Endothelial cell of umbilical vein (primary cell): ENCODE measurements at places on chromosomes 7 and 10. TPM values are rescaled to one million over a fixed set of nuclear protein-coding genes. Genes with fewer than 3 reads are reported as not detected.
A peak's percentile ranks its signal among the peaks of the same experiment; 100 is the strongest.

The WEE2 gene
- not detected in 2 replicates for polyA plus RNA-seq

The HMX2 gene
- polyA plus RNA-seq = not detected in 2 replicates

DNA sequence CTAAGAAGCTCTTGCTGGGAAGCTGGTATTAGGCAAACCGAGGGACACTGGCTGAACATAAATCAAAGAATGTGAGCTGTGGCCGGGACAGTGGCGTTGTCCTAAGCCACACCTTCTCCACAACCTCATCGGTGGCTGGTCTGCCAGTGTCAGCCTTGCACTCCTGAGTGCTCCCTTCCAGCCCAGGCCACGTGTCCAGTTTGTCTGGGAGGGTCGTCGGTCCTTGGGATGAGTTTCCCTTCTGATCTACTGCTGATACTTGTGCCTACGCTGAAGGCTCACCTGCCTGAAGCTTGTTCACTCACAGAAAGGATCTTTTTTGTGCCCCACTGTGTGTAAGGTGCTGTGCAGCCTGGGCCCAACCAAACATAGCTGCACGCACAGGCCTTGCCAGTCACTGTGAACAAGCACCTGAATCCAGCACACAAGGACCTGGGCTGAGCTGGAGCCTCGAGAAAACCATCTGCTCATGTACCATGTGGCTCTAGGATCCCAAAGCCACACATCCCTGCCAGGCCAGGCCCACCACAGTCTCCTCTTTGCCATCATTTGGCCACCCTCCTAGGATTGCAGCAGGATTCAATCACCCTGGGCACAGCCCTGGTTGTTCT, 116.1 kb downstream of the PKD1L1 start:
- no peak for DNase-seq

DNA sequence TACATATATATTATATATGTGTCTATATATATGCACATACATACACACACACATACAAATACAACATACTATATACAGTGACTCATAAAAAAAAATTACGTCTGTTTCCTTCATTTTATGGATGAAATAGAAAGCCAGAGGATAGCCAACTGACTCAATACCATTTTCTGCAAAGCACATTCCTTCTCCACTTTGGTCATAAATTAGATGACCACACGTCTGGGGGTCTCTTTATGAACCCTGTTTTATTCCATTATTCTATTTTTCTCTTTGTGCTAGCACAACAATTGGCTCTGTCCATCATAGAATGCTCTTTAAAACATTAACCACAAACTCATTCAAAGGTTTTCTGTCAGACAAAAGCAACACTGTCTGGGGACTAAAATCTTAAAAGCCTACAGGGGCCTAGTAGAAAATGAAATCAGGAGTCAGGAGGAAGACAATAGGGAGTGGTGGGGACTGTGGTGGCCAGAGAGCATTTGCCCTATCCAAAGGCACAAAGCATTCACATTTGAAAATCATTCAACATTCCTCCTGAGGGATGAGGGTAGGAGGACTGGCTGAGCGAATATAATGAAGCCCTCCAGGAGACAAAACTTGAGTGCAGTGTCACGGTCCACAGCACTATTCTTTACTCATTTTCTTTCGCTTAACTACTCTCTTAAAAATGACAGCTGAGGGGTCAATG, 4.3 kb downstream of the CUBN start:
- no peak for DNase-seq

The TMEM176B gene
- polyA plus RNA-seq = 0.13 and 0.23 TPM in 2 replicates

The AASS gene
- 7.9 and 11.1 TPM in 2 replicates for polyA plus RNA-seq

- peak; percentile 79 for DNase-seq
These were observed 905.0 kb downstream of the LRMDA start for GRCh38 chr10:76336213-76336963.

DNA sequence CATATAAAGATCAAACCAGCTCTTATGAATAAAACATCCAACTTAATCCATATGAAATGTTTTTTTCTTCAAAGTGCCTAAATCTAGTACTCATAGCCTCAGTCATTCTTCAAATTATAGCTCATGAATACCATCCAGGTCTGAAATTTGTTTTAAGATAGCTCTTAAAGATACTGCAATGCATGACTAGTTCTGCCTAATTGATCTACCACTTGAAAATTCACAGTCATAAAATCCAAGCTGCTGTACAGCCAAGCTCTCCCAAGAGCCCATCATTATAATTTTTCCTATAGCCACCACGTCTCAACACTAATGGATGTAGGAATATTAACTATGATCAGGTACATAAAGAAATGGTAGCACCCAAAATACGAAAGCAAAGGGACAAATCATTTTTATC, 87.9 kb upstream of the RNF148 start:
- no peak for DNase-seq

The TMEM140 gene
- 17.9 and 21.9 TPM in 2 replicates for polyA plus RNA-seq

DNA sequence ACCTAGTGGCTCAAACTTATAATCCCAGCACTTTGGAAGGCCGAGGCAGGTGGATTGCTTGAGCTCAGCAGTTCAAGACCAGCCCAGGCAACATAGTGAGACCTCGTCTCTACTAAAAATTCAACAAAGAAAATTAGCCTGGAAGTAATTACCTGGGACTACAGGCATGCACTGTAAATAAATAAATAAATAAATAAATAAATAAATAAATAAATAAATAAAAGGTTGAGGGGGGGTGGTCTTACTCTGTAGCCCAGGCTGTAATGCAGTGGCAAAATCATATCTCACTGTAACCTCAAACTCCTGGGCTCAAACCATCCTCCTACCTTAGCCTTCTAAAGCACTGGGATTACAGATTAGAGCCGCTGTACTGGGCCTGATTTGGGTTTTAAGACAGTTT, 50.5 kb downstream of the RALA start:
- DNase-seq = no peak

- DNase-seq = no peak
These were observed 69.4 kb upstream of the PIP4K2A start for GRCh38 chr10:22783807-22784206.

- no peak for DNase-seq
These were observed 270.3 kb upstream of the DKK1 start for GRCh38 chr10:52043811-52044210.

The SNX10 gene
- 0.10 and 0.25 TPM in 2 replicates for polyA plus RNA-seq

GRCh38 chr10:117143103-117143823, 5.2 kb upstream of the VAX1 start:
- no peak for DNase-seq

The TFR2 gene
- 0.32 and 0.37 TPM in 2 replicates for polyA plus RNA-seq

DNA sequence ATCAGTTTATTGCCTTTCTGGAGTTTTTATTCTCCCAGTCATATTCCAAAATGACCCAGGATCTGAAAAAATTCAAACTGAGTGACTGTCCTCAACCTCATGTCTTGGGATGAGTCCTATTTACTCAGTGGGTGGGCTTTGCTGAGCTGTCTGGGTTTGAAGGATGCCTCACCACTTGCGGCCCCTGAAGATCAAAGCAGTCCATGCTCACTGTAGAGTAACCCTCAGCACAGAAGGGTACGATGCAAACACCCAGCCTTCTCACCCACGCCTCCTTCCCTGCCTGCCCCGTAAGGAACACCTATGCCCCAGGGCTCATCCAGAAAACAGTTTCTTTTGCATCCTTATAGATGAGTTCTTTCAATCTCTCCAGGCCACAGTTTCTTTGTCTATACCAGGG, 42.2 kb upstream of the GRB10 start:
- DNase-seq = no peak

- no peak for DNase-seq
These were observed 34.7 kb downstream of the ARL4A start for GRCh38 chr7:12722136-12722535.

GRCh38 chr10:7408291-7409044, 2.4 kb downstream of the SFMBT2 start:
- peak; percentile 16 for DNase-seq

The ZNF736 gene
- polyA plus RNA-seq = 1.2 TPM in 2 replicates

DNA sequence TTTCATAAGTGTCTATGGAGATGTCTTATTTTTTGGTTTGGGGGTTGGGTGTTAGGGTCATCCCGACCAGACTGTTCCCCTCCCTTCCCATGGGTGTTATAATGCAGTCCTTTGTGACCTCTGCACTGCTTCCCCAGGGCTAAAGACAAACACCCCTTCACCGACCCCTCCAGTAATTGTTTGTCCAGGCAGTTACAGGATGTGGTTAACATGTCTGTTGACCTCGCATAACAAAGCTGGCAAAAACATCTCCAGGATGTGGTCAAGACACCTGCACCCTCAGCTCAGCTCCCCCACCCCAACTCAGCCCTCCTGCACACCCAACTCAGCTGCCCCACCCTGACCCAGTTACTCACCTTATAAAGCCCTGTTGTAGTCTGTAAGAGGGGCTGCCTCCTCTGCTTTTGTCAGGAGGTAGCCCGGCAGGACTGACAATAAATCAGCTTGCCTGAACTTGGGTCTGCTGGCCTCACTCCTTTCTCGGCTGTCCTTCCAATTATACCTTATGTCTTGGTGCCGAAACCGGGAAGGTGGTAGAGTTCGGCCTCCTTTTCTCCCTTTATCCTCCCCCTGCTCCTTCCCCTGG, 102.2 kb downstream of the ZNF92 start:
- peak; percentile 65 for DNase-seq

DNA sequence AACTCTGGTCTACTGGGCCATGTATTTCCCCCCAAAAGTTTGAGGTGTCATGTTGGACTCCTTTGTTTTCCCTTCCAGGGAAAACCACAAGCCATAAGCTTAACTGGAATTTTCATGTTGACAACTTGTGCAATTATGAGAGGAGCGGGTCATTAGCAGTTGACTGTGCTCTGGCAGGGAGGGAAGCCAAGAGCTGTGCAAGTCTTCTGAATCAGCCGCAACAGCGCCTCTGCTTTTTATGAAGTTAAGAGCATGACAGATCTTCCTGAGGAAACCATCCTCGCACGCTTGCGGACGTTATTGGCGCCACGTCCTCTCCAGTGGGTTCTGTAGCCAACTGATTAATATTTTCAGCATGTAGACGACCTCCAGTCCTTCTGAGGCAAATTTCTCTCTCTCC, 148.7 kb upstream of the MKI67 start:
- no peak for DNase-seq

The FAM131B gene
- 1.6 and 1.8 TPM in 2 replicates for polyA plus RNA-seq

DNA sequence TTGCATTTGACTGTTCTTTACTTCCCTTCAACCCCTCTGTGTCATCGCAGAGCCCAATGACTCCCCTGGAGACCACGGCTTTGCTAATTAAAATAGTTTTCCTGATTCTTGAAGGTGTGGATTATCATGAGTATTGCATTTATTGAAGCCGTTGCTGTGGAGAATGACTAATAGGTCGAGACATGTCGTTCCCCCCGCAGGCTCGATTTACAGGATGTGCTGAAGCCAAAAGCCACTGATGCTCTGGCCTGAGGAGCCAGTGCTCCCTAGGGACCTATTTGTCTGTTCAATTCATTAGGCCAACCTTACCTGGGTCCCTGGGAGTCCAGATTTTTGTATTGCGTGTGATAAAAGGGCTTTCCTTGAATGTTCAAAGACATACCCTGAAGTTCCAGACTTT, 102.3 kb downstream of the NPTX2 start:
- DNase-seq = no peak

GRCh38 chr10:110893559-110894179, 21.9 kb downstream of the PDCD4 start:
- DNase-seq = peak; percentile 62

DNA sequence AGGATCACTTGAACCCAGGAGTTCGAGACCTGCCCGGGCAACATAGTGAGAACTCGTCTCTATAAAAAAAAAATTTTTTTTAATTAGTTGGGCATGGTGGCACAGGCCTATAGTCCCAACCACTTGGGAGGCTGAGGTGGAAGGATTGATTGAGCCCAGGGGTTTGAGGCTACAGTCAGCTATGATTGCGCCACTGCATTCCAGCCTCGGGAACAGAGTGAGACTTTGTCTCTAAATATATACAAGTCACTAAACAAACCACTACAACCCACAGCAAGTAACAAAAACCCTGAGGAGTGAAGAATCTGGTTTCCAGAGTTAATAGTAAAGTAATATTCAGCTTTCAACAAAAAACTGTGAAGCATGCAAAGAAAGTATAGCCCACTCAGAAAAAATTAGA, 32.7 kb upstream of the HHEX start:
- DNase-seq = no peak

GRCh38 chr10:124650820-124651401, 93.3 kb downstream of the FAM53B start:
- DNase-seq = no peak

DNA sequence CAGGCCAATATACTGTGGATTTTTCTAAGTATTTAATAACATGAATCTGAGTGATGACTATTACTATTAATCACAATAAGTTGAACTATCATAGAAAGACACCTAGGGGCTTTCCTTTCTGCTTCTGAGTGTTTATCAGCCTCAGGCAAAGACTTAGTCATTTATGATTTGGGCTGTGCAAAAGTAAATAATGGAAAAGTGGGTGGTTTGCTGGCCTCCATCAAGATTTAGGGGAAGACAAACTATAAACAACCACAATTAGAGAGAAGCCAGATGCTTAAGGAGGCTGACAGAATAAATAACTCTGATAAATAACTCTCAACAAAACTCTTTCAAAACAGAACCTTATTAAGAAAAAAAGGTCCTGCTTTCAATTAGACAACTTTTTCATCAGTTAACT, 64.7 kb downstream of the MACC1 start:
- DNase-seq = no peak

The SHH gene
- polyA plus RNA-seq = not detected in 2 replicates

GRCh38 chr7:45578022-45578421, 3.9 kb downstream of the ADCY1 start:
- DNase-seq = no peak

GRCh38 chr7:107933386-107934013, 42.5 kb downstream of the DLD start:
- no peak for DNase-seq

GRCh38 chr7:82722946-82723345, 279.4 kb upstream of the CACNA2D1 start:
- no peak for DNase-seq

DNA sequence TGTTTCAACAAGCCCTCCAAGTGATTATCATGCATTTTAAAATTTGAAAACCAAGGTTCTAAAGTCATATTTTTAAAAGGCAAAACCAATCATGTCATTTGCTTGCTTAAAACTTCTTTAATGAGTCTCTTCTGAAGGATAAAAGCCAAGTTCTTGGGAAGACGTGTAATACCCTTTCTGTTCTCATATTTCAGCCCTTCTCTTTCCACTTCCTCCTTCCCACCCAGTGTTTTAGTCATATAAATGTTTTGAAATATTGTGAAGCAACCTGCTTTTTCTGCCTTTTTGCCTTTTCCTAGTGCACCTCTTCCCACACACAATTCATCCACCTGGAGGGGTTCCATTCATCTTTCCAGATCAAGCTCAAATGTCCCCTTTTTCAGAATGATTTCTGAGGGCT, 211.1 kb upstream of the LRRTM3 start:
- DNase-seq = no peak

The PNLIP gene
- not detected in 2 replicates for polyA plus RNA-seq

DNA sequence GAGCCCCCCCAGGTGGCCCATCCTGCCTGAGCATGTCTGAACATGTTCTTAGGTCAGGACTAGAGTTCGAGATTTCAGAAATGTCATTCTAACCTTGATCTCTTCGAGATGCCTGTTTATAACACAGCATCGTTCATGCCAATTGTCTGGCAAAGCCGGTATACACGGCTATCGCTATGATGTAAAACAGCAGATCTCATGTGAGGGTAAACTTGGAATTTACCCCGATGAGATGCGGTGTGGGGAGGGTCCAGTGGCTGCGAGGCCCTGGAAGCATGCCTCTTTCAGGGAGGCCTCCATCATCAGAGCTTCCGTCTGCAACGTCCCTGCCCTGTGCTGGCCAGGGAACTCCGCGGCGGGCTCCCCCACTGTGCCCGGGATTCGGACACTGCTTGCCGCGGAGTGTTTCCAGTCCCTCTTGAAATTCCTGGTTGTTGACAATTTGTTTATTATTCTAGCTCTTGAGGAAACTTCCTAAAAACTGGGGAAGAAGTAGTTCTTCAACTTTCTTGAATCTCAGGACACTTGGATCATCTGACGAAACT, 168.6 kb upstream of the RHEB start:
- DNase-seq = no peak

GRCh38 chr7:120985839-120986238, 2.7 kb upstream of the CPED1 start:
- DNase-seq = no peak
